NCI-H446 treated with DMSO at 0.1 percent for 48 hours (cell line): ENCODE measurements at places on chromosomes 6 and 20.
A peak's percentile ranks its signal among the peaks of the same experiment; 100 is the strongest.

DNA sequence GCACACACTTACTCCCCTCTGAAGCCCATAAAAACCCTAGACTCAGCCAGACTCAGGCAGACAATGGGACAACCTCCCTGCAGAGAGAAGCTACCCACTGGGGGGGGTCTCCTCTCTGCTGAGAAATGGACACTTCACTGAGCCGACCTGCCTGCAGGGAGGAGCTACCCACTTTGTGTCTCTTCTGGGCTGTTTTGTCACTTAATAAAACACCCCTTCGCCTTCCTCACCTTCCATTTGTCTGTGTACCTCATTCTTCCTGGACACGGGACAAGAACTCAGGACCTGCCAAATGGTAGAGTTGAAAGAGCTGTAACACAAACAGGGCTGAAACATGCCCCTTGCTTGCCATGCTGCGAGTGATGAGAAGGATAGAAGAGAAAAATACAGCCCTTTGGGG, 151.7 kb upstream of the HDDC2 start:
- DNase-seq, result no peak

GRCh38 chr6:16163066-16163465, 34.2 kb downstream of the MYLIP start:
- no peak for DNase-seq

DNA sequence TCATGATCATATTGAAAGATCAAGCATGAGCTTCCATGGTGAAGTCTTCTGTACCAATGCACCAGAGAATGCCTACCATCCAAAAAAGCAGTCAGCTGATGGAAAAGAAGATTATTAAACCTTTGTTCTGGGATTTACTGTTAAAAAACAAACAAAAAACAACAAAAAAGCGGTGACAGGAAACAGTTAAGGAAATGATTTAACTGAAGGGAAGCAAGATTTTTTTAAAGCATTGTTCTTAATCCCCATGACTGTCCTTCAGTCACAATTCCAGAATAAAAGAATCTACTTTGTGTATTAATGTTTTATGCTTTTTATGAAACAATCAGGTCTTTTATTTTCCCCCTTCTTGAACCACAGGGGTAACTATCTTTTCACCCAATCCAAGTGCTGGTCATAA, 23.9 kb downstream of the FAM162B start:
- no peak for DNase-seq

DNA sequence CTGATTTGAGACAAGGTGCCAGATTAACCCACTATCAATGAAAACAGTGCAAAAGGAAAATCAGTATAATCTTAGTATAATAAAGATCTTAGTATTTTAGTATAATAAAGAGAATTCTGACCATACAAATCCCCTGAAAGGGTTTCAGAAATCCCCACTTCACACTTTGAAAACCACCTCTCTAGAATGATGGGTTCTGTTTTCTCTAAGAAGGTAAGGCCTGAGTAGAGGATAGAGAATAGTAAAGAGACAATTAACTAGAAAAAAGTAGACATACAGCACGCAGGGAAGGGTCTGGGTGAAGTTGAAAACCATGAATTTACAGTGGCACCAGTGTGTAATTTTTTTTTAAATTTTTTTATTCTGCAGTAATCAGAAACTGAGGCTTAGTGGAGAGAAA, 73.6 kb downstream of the REV3L start:
- no peak for DNase-seq

GRCh38 chr6:26158581-26159356, 71.5 kb downstream of the HFE start:
- no peak for DNase-seq

- DNase-seq, result no peak
These were observed 87.6 kb downstream of the AGPAT4 start for GRCh38 chr6:161186173-161186769.

DNA sequence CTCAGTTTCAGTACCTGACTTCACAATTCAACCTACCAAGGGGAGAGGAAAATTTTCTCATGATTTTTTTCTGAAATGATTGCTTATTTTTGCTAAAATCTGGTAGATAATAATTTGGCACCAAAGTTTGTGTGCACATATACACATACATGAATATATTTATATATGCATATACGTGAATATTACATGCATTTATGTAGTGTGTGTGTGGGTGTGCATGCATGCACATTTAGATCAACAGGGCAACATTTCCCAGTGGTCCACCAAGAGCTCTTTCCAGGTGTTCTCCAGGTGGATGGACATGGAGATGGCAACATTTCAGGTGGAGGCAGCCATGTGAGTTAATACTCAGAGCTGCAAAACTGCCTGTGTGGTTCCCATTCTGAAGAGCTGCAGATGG, 320.9 kb downstream of the SAMD5 start:
- no peak for DNase-seq

DNA sequence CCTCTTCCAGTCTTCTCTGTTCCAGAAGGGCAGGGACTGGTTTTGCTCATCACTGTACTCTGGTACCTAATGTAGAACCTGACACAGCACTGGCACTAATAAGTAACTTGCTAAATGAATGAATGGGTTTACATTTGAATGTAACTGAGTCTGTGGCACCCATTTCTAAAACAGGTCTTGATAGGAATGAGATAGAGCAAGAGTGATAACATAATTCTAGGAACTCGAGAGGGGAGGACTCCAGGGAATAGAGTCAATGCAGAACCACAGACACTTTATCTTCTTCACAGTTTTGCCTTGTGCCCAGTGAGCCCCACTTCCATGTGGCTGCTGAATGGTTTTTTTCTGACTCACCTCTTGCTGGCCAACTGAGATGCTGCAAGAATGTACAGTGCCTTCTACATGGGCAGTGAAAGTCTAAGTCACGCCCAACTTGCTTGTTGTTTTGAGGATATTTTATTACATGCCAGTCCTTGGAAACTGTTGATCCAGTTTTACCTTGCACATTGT, 61.1 kb downstream of the TBC1D7 start:
- DNase-seq, result no peak

DNA sequence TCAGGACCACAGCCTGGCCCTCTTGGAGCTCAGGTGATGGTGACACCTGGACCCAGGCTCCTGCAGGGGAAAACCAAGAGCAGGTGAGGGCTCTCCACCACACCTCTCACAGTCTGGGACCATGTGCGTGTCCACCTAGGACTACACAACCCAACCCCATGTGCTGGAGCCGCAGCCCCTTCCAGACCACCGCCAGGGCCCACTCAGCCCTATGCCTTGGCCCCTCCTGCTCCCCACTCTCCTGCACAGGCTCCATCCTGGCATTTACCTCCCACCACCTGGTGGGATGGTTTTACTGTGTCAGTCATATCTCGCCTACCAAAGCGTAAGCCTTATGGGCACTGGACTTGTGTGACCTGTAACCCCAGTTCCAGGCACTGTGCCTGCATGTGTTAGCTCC, 13.1 kb upstream of the ADAM33 start:
- no peak for DNase-seq

DNA sequence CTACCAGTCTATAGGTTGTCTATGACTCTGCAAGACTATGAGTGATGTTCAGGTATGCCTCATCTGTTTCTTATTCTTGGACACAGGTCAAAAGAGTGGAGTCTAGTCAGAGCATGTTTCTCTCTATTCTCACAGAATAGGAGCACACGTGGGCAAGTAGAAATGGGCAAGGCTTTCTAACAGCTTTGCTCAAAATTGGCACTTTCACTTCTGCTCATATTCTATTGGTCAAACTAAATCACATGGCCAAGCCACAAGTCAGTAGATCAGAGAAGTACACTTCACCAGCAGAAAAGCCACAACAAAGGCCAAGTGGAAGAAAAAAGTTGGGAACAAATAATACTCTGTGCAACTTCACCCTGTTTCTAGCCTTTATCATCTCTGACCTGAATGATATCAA, 354.5 kb upstream of the SYNCRIP start:
- no peak for DNase-seq

DNA sequence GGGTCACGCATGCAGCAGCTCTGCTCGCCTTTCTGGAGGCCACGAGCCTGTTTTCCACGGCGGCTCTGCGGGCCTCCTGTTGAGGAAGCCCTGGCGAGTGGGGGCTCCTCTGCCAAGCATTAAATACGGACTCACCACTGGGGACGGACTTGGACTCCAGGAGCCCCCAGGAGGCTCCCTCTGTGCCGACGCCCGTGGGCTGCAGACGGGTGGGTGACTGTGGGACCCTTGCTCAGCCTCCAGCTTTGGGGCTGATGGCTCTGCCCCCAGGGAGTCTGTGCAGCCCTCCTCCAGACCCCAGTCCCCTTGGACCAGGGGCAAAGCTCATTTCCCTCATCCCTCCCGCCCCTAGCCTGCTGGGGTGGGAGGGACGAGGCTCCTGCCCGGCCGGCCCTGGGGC, 236.2 kb downstream of the TAF4 start:
- DNase-seq, result no peak

GRCh38 chr6:55922406-55922805, 47.0 kb upstream of the BMP5 start:
- no peak for DNase-seq

DNA sequence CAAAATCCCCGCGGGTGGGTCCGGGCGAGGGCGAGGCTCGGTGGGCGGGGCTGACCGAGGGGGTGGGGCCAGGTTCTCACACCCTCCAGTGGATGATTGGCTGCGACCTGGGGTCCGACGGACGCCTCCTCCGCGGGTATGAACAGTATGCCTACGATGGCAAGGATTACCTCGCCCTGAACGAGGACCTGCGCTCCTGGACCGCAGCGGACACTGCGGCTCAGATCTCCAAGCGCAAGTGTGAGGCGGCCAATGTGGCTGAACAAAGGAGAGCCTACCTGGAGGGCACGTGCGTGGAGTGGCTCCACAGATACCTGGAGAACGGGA, 809 bp downstream of the HLA-G start:
- DNase-seq, result no peak

GRCh38 chr6:136524936-136525413, 25.2 kb downstream of the MAP7 start:
- DNase-seq, result no peak

DNA sequence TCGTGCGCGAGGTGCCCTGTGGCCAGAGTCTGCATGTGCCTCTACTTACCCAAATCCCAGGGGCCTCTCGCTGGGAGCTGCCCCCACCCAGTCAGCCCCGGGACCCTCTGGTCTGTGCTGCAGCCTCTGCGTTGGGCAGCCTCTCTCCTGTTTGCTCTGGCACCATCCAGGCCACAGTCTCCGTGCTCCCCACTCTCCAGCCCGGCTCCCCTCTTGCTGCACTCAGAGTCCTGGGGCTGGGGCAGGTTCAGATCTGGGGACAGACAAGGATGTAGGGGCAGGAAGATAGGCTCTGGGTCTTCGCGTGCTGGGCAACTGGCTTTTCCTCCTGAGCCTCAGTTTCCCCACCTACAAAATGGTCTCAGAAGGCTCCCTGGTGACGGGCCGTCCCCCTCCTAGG, 70.8 kb upstream of the GATA5 start:
- no peak for DNase-seq

DNA sequence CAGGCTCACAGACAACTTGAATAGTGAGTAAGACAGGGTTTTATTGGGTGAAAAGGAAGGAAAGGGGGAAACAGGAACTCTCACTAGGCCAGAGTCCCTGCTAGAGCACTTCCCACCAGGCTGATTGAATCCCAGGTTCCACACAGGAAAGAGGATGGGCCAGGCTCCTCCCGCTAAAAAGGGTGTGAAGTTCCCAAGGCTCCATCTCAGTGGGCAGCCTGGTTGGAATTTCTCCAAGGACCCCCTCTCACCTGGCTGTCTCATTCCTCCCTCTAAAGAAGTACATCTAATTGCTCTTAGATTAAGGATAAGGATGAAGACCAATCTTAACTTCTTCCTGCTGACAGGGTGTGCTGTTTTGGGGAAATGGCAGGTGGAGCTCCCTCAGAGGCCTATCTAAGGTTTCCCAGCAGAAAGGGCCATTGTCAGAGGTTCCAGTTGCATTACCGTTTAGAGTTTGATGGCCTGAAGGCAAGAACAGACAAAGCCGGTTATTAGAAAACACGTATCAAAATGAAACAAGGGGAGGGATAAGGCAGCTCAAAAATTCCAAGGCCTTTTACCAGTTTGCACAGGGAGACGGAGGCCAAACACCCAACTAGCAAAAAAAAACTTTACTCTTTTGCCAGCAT, 21.5 kb downstream of the COL19A1 start:
- no peak for DNase-seq

DNA sequence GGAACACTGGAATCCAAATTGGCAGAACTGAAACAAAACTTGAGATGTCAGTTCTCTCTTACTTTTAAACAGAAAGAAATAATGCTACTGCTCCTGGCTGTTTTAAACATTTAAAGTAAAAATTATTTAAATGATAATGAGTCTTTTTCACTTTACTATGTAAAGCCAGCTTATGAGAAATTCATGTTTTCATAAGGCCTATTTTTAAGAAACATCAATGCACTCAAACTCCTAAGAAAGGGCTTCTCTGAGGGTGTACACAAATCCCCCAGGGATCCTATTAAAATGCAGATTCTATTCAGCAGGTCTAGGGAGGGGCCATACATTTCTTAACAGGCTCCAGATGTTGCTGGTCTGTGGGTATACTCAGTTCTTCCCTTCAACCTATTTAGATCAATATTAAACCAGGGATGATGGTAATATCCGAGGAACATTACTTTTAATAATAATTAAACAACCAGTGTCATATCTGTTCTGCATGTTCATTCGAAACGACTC, 2.3 kb downstream of the FERMT1 start:
- no peak for DNase-seq

DNA sequence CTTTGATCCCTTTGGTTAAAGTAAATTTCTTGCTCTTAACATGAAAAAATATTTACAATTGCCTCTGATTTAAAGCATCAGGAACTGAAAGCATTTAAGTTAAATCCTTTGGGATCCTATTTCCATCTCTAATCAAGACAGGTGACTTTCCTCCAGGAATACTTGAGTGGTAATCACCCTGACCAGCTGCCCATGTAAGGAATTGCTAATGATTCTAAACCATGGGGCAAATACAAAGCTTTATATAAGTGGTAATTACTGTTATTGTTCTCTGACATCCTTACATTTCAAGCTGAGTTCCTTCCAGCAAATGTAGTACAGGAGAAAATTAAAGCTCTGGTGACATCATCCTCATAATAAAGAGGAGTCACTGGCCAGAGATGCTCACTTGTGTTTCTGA, 100.6 kb downstream of the CRYBG1 start:
- no peak for DNase-seq

GRCh38 chr6:131175564-131175963, 40.3 kb downstream of the AKAP7 start:
- DNase-seq, result no peak

DNA sequence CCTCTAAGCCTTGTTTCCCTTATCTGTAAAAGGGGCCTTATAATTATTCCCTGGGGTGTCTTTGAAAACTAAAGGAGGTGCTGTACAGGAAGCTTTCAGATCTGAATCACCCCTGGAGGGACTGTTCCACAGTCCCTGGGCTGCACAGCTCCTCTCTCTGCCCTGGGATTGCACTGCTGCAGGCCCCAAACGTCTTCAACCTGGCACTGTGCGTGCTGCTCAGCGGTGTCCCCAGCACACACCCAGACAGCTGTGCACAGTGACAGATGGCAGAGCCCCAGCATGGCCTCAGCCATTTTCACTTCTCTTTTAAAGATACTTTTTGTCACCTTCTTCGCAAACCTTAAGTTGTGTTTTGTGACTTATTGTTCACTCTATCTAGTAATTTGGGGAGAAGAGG, 50.7 kb upstream of the INSM1 start:
- DNase-seq, result peak; percentile 64

GRCh38 chr6:46184114-46184513, 13.3 kb upstream of the ENPP5 start:
- no peak for DNase-seq
